ENCODE measurements at places on chromosomes 13 and 19.

GRCh38 chr13:68690567-68690966, 1417.1 kb upstream of the ATXN8OS start:
- no peak for DNase-seq

DNA sequence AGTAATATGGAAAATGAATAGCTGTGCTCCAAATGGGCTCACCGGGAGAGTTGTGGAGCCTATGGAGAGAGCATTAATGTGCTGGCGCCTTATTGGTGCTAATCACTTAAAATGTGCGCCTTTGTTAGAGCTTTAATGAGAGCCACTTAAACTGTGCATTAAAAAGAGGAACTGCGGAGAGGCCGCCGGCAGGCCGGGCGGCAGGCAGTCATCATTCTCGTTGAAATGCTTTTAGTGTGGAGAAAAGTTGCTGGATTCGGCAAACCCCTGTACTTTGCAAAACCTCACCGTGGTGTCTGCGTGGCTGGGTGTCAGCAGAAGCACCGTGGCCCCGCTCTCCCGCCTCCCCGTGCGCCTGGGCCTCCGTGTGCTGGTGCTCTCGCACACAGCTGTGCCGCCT, 105.5 kb downstream of the KDM4B start:
- no peak for DNase-seq

DNA sequence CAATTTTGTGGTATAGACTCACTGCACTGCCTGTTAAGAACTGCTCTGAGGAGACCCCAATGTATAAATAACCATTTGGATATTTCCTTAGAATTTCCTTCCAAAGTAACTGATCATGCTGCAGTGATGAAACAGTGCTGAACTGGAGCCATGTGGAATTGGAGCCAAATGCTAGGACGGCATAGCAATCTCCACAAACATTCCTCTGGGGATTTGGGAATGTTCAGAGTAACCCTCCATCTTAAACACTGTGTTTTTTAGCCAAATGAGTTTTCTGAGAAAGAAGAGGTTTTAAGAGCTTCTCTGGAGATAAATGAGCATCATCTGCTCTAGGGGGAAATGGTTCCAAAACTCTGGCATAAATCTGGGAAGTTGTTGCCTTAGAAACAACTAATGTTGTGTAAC, 98.2 kb downstream of the OLFM4 start:
- peak; percentile 95 for DNase-seq

DNA sequence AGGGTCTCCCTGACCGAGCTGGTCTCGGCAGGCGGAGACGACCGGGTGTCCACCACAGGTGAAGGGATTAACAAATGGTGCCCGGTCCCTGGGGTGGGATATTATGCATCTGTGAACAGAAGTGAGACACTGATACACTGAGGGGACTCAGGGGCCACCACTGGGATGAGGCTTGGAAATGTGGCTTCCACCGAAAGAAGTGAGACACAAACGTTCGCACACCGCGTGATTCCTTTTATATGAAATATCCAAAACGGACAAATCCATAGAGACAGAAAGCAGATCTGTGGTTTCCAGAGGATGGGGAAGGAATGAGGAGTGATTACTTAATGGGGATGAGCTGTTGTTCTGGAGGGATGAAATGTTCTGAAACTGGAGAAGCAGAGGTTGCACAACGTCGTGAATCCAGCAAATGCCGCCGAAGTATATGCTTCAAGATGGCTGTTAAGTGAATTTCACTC, 47.5 kb downstream of the C13orf46 start:
- peak; percentile 87 for DNase-seq

GRCh38 chr19:39193803-39194202, 3.0 kb upstream of the NCCRP1 start:
- DNase-seq, result no peak

DNA sequence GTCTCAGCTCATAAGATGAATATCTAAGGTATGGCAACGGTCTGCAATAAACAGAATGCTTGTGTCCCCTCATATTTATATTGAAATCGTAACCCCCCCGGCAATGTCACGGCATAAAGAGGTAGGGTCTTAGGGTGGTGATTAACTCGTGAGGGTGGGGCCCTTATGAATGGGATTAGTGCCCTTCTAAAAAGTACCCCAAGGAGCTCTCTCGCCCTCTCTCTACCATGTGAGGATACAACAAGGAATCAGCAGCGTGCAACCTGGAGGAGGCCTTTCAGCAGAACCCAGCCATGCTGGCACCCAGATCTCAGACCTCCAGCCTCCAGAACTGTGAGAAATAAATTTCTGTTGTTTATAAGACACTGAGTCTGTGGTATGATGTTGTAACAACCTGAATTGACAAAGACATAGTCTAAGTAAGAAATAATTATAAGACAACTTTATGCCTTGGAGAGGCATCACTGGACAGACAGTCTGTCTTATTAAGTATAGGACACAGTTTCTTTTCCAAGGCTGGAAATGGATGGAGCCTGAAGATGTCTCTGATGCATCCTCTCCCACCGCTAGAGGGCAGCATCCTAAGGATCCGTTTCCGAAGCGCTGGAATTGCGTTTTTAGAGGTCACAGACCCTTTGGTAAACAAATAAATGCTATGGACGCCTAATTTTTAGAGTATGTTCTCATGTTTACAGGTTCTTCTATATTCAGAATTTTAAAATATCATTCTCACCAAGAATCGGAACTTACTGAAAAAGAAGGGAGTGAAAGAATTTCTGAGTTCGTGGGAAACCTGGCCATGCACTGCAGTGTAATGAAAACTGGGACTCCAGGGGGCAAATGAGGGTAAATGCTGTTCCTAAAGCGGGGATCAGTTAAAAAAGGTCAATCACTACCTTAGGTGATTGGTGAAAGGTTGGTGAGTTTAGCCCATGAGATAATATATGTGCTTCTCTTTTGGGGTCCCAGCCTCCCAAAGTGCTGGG, 13.3 kb upstream of the LEUTX start:
- peak; percentile 14 for DNase-seq

DNA sequence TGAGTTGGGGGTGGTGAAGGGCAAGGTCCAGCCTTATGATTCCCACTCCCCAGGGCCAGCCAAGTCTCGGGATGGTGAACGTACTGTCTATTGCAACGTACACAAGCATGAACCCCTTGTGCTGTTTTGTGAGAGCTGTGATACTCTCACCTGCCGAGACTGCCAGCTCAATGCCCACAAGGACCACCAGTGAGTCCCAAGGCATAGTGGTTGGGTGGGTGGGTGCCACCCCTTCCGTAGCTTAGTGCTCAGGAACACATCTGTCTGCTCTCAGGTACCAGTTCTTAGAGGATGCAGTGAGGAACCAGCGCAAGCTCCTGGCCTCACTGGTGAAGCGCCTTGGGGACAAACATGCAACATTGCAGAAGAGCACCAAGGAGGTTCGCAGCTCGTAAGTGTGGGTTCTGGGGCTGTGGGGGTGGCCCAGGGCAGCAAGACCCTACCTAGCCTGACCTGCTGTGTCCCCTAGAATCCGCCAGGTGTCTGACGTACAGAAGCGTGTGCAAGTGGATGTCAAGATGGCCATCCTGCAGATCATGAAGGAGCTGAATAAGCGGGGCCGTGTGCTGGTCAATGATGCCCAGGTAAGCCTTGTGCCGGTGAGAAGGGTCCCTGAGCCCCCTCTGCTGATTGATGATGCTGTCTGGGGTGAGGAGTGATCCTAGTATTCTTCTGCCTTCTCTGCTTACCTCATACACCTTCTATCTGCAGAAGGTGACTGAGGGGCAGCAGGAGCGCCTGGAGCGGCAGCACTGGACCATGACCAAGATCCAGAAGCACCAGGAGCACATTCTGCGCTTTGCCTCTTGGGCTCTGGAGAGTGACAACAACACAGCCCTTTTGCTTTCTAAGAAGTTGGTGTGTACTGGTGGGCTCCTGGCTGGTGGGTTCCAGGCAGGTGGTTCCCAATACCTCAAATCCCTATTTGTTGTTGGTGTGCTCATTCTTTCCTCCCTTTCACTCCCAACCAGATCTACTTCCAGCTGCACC, 3.8 kb downstream of the TRIM28 start:
- DNase-seq, result no peak

DNA sequence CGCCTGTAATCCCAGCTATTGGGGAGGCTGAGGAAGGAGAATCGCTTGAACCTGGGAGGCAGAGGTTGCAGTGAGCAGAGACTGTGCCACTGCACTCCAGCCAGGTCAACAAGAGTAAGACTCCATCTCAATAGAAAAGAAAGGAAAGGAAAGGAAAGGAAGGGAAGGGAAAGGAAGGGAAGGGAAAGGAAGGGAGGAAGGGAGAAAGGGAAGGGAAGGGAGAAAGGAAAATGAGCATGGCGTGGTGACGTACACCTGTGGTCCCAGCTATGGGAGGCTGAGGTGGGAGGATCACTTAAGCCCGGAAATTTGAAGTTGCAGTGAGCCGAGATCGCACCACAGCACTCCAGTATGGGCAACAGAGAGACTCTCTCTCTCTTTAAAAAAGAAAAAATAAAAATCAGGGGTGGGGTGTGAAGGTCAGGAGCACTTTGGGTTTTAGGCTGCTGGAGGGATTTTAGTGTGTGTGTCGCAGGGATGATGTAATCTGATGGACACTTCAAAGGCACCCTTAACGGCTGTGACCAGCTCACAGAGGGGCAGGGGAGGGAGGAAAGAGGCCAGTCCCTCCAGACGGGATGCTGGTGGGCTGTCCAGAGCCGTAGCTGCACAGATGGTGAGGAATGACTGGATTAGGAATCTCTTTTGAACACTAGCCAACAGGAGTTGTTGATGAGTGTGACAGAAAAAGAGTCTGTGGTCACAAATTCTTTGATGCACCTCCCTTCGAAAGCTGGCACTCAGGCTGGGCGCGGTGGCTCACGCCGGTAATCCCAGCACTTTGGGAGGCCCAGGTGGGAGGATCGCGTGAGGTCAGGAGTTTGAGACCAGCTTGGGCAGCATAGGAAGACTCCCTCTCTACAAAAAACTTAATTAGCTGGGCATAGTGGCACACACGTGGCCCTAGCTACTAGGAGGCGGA, 27.6 kb downstream of the TMPRSS9 start:
- no peak for DNase-seq

GRCh38 chr19:31913103-31913661, 432.2 kb upstream of the ZNF507 start:
- no peak for DNase-seq

DNA sequence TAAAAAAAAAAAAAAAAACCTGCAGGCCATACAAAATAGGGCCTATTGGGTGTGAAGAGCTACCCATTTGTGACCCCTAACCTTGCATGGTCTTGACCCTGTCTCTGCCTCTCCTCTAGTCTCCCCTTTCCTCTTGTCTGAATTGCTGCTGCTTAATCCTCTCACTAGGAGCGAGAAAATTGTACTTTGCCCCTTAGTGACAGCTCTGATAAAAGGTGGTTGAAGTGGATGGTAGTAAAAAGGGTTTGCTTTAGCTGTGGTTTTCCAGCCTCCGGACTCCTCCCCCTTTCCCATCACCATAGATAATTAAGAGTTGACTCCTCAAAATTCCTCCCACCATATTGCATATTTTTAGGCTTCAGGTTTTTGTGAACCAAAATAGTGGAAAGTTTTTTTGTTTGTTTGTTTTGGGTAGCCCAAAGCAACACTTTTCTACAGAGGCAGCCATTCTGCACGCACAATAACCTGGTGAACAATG, 23.5 kb downstream of the ACTN4 start:
- no peak for DNase-seq

DNA sequence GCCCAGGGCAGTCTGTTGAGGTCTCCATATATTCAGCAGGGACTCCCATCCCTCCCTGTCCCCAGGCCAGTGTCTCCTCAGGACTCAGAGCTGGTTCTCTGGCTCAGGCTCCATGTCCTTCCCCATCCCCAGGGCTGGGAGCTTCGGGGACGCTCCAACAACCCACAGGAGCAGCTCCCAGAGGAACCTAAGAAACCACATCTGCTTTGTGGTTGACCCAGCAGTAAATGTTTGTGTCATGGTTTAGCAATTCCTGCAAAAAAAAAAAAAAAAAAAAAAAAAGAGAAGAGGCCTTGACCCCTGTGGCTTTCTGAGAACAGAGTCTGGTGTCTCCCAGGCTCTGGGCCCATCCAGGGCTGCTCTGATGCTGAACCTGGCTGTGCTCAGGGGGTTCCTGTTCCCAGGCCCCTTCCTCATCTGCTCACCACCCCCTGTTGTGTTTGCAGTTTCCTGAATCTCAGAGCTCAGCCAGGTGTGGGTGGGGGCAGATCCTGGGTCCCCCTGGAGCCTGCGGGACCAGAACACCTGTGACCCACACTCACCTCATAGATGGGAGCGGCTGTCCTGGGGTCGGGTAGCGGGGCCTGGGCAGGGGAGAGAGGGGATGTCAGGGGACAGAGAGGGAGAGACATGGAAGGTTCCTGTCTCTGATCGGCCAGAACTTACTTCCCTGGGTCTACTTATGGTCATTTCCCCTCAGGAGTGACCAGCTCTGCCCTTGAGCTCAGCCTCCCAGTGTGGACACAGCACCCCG, 25.2 kb upstream of the CEACAM1 start:
- DNase-seq, result peak; percentile 4

DNA sequence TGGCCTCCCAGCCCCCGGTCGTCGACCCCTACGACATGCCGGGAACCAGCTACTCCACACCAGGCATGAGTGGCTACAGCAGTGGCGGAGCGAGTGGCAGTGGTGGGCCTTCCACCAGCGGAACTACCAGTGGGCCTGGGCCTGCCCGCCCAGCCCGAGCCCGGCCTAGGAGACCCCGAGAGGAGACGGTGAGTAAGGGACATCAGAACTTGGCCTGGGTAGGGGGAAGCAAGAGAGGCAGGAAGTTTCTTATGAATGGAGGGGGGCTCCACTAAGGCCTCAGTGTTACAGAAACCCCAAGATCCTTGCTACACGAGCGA, 2.9 kb downstream of the FOSB start:
- DNase-seq, result no peak

DNA sequence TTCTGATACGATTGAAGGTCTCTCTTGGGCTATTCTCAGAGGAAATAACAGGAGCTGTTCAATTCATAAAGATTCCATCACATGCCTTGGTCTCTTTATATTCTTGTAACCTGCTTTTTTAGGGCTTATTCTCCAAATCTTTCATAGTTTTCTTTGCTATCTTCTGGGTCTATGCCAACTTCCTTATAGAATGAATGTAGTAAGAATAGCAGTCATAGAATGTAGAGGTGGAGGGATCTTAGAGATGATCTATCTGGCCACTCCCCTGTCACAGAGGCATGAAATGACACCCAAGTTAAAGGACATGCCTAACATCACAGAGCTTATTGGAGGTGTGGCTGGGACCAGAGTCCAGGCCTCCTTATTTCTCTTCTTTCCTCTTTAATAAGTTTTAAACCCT, 13.2 kb downstream of the LCP1 start:
- no peak for DNase-seq

- no peak for DNase-seq
Measured at GRCh38 chr13:43965459-43965845, 85.7 kb downstream of the LACC1 start.

GRCh38 chr19:4181053-4181508, 1.3 kb downstream of the SIRT6 start:
- DNase-seq, result no peak

- DNase-seq, result no peak
Measured at GRCh38 chr13:100461309-100462030, 127.1 kb downstream of the GGACT start.

DNA sequence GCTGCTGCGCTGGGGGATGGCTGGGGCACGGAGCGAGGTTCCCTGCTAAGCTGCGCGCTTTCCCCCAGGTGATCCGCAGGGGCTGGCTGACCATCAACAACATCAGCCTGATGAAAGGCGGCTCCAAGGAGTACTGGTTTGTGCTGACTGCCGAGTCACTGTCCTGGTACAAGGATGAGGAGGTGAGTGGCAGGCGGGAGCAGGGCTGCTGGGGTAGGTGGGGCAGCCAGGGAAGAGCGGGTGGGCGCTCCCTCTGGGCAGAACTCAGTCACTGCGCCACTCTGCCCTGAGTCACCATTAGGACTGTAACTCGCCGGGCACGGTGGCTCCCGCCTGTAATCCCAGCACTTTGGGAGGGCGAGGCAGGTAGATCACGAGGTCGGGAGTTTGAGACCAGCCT, 23.8 kb downstream of the TMED1 start:
- no peak for DNase-seq

GRCh38 chr13:75705395-75705794, 69.3 kb downstream of the LMO7 start:
- peak; percentile 29 for DNase-seq

All from fibroblast of skin of left quadriceps (primary cell).